ENCODE measurements at places on chromosomes 16 and 17.

GRCh38 chr16:51113236-51114125, 37.6 kb downstream of the SALL1 start:
- DNase-seq: no peak

DNA sequence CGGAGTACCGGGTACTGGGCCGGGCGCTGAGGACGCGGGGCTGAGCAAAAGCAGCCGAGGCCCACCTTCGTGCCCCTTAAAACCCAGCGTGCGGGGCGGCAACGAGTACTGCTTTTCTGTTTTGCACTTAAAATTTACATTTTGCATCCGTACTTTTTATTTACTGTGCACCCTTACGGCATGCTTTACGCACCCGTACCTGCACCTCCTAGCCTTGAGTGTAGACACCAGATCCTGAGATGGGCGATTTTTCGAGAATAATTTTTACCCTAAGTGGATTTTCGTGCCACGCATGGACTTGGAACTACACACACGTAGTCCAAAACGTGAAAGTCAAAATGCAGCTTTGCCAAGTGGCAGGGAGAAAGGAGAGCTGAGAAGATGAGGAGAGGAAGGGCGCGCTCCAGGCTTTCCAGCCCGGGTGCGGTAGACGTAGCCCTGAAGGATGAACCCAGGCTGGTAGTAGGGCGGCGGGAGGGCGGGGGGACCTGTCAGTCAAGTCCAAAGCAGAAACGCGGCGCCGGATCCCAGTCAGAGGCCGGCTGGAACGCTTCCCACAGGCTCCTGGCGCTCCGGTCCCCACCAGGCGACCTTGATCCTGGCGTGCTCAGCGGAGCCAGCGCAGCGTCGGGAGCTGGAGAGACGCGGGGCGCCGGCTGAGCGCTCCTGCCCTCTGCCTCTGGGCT, 1.2 kb upstream of the CBLN1 start:
- DNase-seq: no peak

GRCh38 chr16:54118846-54119245, 167.7 kb downstream of the IRX3 start:
- DNase-seq: no peak

GRCh38 chr17:31202968-31203367, 94.1 kb downstream of the OMG start:
- DNase-seq: no peak

- no peak for DNase-seq
Observed at GRCh38 chr16:56259425-56259779, 68.1 kb downstream of the GNAO1 start.

- no peak for DNase-seq
Observed at GRCh38 chr16:85643631-85644030, 30.5 kb downstream of the GSE1 start.

- no peak for DNase-seq
Observed at GRCh38 chr16:1420111-1420539, 422 bp downstream of the UQCC4 start.
